Pancreas (tissue), 10 donors: ENCODE measurements at places on chromosomes 5 and 9. TPM values are rescaled to one million over a fixed set of nuclear protein-coding genes. Genes with fewer than 3 reads are reported as not detected.

DNA sequence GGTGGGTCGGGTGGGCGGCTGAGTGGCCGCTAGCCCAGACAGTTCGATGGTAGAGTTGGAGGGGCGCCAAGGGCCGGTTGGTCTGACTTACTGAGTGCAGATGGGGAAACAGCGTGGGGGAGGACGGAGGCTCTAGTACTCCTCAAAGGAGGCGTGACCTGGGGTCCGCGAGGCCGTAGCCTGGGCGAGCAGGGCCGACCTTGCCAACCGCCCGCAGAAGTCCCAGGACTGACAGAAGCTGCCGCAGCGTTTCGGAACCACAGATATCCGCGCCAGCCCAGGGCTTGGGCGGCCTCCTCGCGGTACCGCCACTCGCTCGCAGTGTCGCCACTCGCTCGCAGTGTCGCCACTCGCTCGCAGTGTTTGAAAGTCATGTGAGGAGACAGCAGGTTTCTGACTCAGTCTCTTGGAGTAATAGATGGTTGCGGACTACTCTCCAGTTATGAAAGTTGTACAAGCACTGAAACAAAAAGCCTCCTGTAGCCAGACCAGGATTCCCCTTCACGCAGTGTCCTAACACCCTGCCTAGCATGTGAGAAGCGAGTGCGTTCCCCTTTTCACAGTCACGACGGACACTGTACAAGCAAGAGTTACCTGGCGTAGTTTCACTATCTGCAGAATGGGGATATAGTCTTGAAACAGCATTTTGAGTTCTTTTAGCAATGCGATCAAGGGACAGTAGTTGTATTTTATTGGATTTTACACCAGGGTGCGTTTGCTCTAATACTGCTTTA lies 674 bp downstream of the TMEM38B start:
- peak overlapping the region; percentile 70 for H3K4me3 ChIP-seq
- no peaks in the 10 kb centered on the region for H3K4me1 ChIP-seq
- no peaks in the 10 kb centered on the region for H3K36me3 ChIP-seq
- H3K27me3 ChIP-seq, result no peaks in the 10 kb centered on the region

DNA sequence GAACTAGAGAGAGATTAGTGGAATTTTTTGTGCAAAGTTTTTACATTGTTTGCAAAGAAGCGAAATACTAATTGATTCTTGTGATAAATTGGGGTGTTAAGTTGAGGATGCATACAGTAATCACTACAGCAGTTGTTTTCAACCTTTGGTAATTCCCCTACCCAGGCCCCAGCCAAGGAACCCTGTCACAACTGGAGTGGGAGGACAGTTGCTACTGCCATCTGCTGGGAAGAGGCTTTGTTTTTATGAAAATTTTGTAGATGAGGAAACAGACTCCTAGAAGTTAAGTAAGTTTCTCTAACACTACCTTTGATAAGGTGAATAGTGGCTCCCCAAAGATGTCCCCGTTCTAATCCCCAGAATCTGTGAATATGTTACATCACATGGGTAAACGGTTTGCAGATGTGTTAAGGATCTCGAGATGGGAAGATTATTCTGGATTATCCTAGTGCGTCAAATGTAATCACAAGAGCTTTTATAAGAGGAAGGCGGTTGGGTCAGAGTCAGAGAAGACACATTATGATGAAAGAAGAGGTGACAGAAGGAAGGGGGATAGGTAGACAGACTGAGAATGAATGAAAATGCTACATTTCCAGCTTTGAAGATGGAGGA lies 34.0 kb upstream of the PPP1R2B start:
- no peaks in the 10 kb centered on the region for H3K4me1 ChIP-seq
- DNase-seq, result no peak
- no peaks in the 10 kb centered on the region for H3K27me3 ChIP-seq
- H3K4me3 ChIP-seq, result no peak overlapping the region
- H3K27ac ChIP-seq, result no peak overlapping the region
- no peaks in the 10 kb centered on the region for H3K36me3 ChIP-seq

- no peaks in the 10 kb centered on the region for H3K4me1 ChIP-seq
- no peaks in the 10 kb centered on the region for H3K27me3 ChIP-seq
- no peak overlapping the region for H3K27ac ChIP-seq
- H3K36me3 ChIP-seq, result no peaks in the 10 kb centered on the region
Observed at GRCh38 chr9:6128030-6128429, 87.6 kb upstream of the IL33 start.

DNA sequence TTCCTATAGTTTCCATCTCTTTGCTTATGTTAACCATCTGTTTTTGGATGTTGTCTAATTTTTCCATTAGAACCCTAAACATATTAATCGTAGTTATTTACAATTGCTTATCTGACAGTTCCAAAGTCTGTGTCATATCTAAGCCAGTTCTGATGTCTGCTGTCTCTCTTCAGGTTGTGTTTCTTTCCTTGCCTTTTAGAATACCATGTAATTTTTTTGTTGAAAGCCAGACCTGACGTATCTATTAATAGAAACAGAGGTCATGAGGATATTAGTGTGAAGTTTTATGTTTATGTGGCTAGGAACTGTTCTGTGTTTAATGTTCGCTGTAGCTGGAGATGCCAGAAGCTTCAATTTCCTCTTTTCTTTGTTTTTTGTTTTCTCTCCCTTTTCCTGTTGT lies 52.2 kb downstream of the ZNF618 start:
- H3K36me3 ChIP-seq, result no peaks in the 10 kb centered on the region
- DNase-seq, result no peak
- H3K4me3 ChIP-seq, result no peak overlapping the region
- H3K27ac ChIP-seq, result no peak overlapping the region
- H3K27me3 ChIP-seq, result no peaks in the 10 kb centered on the region

DNA sequence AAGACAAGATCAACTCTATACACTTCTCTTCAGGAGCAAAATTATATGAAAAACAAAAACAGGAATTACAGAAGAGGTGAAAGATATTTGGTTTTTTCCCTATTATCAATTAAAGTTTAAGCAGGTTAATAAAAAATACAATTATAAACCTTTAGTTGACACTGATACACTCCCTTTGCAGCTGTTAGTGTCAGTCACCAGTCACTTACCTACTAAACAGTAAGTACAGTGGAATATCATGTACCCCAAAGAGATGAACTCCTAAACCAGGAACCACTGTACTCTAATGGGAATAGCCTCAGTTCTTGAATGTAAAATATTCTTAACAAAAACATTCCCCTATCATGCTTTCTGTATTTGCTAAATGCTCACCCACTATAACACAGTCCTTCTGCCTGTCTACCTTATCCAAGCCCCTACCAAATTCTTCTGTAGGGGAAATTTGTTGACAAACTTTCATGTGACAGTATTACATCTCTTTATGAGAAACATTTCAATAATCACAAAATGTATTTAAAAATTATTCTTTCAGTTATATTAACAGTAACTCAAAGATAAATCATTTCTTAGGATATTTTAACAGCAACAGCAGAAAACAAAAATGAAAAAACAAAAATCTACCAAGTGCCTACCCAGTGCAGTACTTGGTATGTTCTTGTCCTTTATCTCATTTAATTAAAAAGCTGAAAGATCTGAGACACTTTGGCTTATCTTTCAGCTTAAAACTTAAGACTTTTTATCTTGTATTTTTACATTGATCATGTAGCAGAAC lies 212.8 kb downstream of the MLLT3 start:
- no peaks in the 10 kb centered on the region for H3K27me3 ChIP-seq
- no peaks in the 10 kb centered on the region for H3K4me1 ChIP-seq
- no peak overlapping the region for H3K4me3 ChIP-seq
- DNase-seq, result no peak
- no peak overlapping the region for H3K27ac ChIP-seq

GRCh38 chr5:139746691-139747582 lies 48.7 kb upstream of the PSD2 start:
- H3K27ac ChIP-seq, result no peak overlapping the region
- no peak for DNase-seq
- peaks cover 16% of the 10 kb centered on the region for H3K4me1 ChIP-seq
- H3K27me3 ChIP-seq, result no peaks in the 10 kb centered on the region
- no peaks in the 10 kb centered on the region for H3K36me3 ChIP-seq
- H3K4me3 ChIP-seq, result no peak overlapping the region

- H3K4me1 ChIP-seq, result peaks cover 6% of the 10 kb centered on the region
- H3K27me3 ChIP-seq, result no peaks in the 10 kb centered on the region
- no peaks in the 10 kb centered on the region for H3K36me3 ChIP-seq
- H3K27ac ChIP-seq, result no peak overlapping the region
- H3K4me3 ChIP-seq, result no peak overlapping the region
Observed at GRCh38 chr5:396531-396961, 46.4 kb upstream of the EXOC3 start.

DNA sequence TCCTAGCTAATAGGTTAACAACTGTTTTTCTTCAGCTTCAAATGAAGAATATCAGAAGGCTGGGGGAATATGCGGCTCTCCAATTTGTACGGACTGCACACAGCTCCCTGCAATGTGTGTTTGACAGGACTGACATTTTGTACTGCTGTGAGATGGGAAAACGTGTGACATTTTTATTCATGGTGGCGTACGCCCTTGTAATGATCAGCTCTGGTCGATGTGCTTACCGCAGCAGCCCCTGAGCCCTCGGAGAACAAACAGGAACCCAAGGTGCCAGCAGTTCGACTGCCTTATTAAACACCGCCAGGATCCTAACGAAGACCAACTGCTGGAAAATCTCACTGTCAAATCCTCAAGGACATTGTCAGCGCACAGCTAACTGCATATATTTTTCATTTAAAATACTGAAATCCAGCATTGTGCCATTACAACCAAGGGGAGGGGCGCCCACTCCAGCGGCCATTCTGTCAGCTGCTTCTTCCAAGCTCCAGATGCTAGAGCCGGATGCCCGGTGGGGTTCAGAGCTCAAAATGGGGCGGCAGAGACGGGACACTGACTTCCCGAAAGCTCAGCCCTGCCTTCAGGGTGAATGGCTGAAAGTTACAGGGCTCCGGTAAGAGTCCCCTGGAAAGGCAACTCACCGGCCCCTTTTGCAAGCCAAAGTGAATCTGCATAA lies 66.8 kb downstream of the CRB2 start:
- no peaks in the 10 kb centered on the region for H3K36me3 ChIP-seq
- no peak overlapping the region for H3K27ac ChIP-seq
- H3K27me3 ChIP-seq, result no peaks in the 10 kb centered on the region

GRCh38 chr5:133866160-133866902 lies 102.1 kb downstream of the C5orf15 start:
- no peaks in the 10 kb centered on the region for H3K36me3 ChIP-seq
- no peak for DNase-seq
- H3K4me1 ChIP-seq, result no peaks in the 10 kb centered on the region

Gene SLCO6A1
- polyA plus RNA-seq, result not detected

Gene RLN1
- polyA plus RNA-seq, result not detected

Gene SLC25A48
- 1.5 TPM for polyA plus RNA-seq

Gene IQGAP2
- 36.8 TPM for polyA plus RNA-seq

Gene SIT1
- polyA plus RNA-seq, result 0.45 TPM
